NCI-H460 (cell line): ENCODE measurements at places on chromosomes 2 and 18.
A peak's percentile ranks its signal among the peaks of the same experiment; 100 is the strongest.

DNA sequence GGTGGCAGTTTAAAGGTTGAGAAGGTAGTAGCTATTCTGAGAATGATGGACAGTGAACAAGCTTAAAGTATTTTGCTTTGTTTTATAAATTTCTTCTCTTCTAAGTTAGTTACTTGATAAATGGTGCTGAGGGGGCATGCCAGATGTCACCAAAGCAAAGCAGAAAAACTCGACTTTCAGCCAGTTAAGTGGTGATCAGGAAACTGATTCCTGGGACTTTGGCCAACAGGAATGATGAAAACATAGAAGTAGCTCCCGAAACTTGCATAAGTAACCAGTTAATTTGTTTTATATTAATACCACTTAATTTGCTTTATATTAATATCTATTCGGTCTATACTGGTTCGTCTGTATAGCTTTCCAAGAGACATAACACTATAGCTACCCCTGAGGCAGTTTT is 82.6 kb downstream of the FANCL start:
- no peak for DNase-seq

DNA sequence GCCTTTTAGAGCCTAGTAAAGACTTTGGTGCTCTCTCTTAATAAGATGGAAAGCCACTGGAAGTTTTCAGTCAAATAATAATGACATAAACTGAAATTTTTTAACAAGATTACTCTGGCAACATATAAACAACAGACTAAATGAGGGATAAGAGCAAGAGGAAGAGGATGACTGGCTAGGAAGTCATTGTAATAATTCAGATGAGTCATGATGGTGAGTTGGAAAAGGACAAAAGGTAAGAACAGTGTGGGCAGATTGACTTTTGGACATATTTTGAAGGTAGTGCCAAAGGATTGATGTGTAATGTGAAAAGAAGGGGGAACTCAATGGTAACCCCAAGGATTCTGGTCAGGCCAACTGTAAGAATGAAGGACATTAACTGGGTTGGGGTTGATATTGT is 310.3 kb downstream of the NOL4 start:
- DNase-seq, result no peak

DNA sequence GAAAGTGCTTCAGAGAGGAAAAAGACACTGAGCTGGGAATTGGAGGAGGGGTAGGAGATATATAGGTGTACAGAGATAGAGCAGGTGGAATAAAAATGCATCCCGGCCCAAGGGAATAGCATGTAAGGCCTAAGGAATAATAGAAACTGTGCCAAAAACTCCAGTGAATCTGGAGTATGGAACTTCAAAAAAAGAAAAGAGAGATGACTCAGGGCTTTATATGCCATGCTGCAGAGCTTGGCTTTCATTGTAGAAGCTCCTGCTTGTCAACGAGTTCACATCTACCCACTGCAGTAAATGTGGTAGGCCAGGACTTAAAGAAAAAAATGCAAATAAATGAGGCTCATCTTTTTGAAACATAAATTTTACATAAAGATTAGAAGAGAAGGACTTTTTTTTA is 131.8 kb downstream of the MREG start:
- DNase-seq, result no peak

GRCh38 chr2:27369471-27370025 is 590 bp downstream of the EIF2B4 start:
- DNase-seq, result peak; percentile 28

GRCh38 chr2:223054193-223054781 is 2.3 kb downstream of the KCNE4 start:
- DNase-seq, result no peak

- DNase-seq, result no peak
Measured at GRCh38 chr2:40964509-40965250, 512.8 kb upstream of the SLC8A1 start.

DNA sequence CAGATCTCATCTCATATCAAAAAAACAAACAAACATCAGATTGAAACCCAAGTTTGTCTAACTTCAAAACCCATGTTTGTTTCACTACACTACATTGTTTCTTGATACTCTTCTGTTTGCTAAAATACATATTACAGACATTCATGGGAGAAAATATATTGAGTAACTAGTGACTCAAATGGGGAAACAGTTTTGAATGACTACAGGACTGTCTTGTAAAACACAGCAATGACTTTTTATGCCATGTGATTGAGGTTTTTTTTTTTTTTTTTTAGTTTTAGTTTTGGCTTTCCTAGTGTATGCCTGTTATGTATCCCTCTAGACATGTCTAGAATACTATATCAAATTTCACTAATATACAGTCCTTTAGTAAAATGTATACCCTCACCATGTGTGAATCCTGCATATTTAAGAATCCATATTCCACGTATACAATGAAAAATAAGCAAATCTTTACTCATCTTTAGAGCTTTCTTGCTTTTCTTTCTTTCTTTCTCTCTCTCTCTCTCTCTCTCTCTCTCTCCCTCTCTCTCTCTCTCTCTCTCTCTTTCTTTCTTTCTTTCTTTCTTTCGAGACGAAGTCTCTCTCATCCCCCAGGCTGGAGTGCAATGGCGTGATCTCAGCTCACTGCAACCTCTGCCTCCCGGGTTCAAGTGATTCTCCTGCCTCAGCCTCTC is 46.6 kb upstream of the SERTAD2 start:
- DNase-seq, result no peak

DNA sequence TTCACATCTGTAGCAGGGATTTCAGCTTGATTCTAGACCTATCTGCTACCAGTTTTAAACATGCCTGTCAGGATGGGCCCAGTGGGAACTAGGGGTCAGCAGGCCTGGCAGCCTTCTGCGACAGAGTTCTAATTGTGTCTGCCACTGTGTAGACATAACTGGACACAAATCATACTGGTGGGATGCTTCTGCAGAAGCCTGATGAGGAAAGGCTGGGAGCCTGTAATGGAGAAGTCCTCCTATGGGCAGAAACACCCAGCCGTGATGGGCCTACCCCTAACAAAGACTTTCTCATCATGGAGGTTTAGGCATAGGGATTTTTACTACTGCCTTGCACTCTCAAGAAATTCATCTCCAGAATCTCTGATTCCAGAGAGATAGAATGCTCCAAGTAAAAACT is 166.9 kb downstream of the PDE11A start:
- DNase-seq, result no peak

DNA sequence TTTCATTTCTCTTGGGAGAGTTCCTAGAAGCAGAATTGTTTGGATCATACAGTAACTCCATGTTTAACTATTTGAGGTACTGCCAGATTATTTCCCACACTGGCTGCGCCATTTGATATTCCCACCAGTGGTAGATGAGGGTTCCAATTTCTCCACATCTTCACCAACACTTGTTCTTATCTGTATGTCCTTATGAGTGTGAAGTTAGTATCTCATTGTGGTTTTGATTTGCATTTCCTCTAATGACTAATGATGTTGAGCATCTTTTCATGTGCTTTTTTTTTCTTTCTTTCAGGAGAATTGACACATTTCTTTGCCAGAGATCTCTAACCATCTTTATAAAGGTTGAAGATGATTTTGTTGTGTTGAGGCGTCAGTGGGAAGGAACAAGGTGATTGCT is 4.1 kb upstream of the MGAT5 start:
- no peak for DNase-seq

DNA sequence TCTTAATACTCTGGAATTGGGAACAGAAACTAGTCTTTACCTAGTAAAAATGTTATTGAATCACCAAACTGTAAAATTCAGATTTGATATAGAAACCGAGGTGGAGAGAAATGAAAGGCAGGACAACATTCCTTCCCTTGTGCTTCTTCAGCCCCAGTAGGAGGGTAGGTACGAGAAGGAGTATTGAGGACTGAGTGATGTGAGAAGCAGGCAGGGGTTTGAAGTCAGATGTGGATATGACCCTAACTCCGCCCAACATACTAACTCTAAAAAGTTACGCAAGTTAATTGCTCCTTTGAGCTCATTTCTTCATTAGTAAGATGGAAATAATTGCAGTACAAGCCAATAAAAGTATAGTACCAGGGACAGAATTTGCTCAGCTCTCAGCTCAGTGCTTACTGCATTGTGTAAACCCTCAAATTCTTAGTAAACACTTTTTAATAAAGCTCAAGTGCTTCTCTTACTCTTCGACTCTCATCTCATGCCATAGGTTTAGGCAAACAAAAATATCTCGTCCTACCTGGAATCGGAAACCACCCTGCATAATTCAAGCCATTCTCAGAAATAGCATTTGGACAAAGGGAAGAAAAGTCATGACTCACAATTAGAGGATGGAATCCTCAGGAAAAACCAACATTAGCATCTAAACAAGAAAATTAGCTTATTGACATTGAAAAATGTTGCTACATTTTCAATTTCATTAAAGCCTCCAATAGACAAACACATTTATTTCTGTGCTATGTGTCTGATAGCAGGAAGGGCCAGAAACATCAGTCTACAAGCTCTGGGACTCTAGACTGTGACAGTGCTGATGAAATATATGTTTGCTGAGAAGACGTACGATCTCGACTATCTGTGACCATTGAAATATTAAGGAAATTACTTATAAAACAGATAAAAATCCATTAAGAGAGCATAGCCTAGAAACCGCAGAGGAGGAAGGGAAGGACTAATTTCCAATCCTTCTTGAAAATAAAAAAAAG is 161.3 kb downstream of the HNMT start:
- DNase-seq, result no peak

DNA sequence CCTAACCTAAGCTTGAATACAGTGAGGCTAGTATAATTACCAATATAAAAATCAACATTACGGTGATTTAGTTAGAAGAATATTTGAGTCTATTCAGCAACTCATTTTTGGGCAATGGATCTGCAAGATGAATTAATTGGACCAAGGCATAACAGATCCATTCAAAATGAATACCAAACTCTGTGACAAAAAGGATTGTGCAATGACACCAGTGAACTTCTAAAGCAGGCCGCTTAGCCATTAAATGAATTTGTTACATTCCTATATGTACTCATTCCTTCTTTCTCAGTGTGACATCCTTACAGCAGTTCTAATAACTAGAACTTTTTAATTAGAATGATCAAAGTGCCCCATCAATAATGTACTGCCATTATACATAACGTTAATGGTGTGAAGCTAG is 44.3 kb downstream of the ZC3H15 start:
- DNase-seq, result no peak

DNA sequence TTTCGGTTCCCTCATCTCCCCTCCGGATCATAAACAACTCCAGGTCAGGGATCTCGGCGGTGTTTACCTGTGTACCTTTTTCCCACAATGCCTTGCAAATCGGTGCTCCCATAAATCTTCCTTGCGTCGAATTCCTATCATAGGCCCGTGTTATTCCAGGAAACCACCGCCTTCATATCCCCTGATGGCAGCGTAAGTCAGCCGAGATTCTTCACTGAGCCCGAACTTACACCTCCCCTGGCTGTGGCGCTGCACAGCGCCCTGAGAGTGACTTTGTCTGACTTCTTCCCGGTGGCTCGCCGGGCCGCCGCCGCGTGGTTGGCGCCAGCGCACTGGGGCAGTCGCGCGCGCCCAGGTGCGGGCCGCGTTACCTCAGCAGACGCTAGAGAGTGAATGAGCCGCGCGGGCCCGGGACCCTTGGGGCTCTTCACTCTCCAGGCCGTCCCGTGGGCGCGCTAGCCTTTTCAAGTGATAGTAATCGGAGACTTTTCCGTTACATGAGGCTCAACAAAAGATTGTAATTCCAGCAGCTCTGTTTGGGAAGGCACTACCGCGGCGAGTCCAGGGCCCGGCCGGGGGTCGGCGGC is 101.6 kb downstream of the SPTBN1 start:
- DNase-seq, result peak; percentile 55

GRCh38 chr18:79735071-79735980 is 55.7 kb downstream of the CTDP1 start:
- no peak for DNase-seq

DNA sequence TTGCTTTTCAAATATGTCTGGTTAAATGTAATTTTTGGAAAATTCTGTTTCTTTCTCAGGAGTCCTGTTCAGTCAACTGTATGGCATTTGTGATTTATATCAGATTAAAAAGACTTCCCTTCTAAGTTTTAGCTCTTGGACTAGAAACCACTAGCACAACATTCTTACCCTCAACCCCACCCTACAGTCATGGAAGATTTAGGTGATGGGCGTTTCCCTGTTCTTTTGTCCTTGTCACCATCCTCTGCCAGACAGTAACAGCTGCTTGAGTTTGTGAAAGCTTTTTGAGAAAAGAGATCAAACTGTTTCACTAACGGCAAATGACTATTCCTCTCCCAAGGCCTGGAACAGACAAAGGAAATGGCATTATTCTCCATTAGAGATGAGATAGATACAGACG is 31.8 kb downstream of the SERPINB5 start:
- DNase-seq, result no peak

DNA sequence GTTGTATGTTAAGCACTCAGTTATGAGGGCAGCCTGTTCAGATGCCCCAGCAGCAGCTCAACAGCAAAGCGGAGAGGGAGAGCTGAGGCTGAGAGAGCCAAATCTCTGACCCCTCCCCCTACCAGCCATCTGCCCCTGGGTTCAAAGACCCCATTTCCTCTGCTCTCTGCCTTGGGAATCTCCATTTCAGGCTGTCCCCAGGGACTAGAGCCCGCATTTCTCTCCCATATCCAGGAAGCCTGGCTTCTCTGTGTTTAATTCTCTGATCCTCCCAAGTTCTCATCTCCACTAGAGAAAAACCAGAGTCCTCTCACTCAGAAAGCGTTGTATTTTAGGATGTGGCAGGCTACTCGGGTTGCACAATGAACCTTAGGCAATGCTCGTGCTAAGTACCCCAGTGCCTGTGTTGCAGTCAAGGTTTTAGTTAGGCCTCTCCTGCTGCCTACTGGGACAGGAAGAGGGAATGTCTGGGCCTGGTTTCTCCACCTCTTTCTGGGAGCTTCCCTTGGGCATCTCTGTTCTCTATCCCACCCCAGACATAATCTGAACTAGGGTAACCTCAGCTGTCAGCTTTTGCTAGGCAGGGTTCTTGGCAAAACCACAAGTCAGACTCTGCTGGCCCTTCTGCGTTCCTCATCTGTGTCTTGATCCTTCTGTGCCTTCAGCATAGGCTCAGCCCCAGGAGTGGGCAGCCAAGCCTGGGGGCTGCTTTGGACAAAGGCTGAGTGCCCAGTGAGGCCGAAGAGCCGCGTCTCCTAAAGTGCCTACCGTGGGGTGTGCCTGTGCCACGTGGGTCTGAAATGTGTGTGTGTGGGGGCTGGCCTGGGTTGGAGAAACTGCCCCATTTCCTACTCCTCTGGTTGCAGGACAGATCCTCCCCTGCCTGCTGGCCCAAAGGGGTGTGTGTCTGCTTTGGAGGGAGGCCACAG is 96.8 kb downstream of the STPG4 start:
- DNase-seq, result no peak

DNA sequence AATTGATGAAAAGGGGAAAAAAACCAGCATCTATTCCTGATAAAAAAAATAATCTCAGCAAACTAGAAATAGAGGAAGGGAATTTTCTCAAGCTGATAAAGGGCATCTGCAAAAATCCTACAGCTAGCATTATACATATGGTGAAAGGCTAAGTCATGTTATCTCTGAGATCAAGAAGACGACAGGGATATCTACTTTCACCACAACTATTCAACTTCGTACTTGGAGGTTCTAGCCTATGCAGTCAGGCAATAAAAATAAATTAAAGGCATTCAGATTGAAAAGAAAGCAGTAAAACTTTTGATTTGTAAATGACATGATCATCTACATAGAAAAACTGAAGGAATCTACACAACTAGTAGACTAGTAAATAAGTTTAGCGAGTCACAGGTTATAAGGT is 58.2 kb downstream of the CAB39 start:
- DNase-seq, result no peak
